ENCODE measurements at places on chromosomes 2 and 18. TPM values are rescaled to one million over a fixed set of nuclear protein-coding genes. Genes with fewer than 3 reads are reported as not detected.

The PDCD1 gene
- 60.5 TPM for total RNA-seq

The CKAP2L gene
- 4.1 TPM for total RNA-seq

The ZNF407 gene
- total RNA-seq: 13.8 TPM

The ABCB11 gene
- not detected for total RNA-seq

The IL1R1 gene
- 33.5 TPM for total RNA-seq

All from activated T-cell treated with anti-CD3 and anti-CD28 coated beads, Interleukin-2, amount 50 U/mL, for 4 hours (primary cell).